ENCODE measurements at places on chromosomes 3 and 15. TPM values are rescaled to one million over a fixed set of nuclear protein-coding genes. Genes with fewer than 3 reads are reported as not detected.

DNA sequence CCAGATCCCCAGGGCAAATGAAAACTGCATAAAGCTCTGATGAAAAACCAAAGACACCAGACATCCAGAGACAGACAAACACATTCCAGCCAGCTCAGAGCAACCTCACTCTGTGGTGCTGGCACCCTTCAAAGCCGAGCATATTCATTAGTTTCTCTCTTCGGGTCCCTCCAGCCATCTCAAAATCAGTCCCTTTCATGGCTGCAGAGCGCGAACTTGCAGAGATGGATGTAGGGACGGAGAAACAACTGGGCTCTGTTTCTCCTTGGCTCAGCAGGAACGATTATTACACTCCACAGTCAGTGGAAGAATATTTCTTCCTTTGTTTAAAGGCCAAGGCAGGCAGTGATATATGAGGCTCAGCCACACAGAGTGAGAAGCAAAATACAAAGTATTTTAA lies 50.4 kb upstream of the SYN2 start:
- H3K4me3 ChIP-seq = no peak overlapping the region
- DNase-seq = no peak
- H3K36me3 ChIP-seq = no peaks in the 10 kb centered on the region
- H3K4me1 ChIP-seq = no peaks in the 10 kb centered on the region
- no peak overlapping the region for H3K27ac ChIP-seq
- peaks cover 6% of the 10 kb centered on the region for H3K27me3 ChIP-seq

GRCh38 chr15:82044373-82045178 lies 1.2 kb downstream of the MEX3B start:
- DNase-seq = peak; percentile 81
- peak overlapping the region; percentile 92 for H3K4me3 ChIP-seq
- peaks cover 7% of the 10 kb centered on the region for H3K4me1 ChIP-seq
- no peaks in the 10 kb centered on the region for H3K27me3 ChIP-seq

GRCh38 chr3:5184499-5184898 lies 3.0 kb upstream of the EDEM1 start:
- H3K4me1 ChIP-seq = no peaks in the 10 kb centered on the region
- peaks cover 4% of the 10 kb centered on the region for H3K36me3 ChIP-seq
- H3K4me3 ChIP-seq = no peak overlapping the region
- no peak overlapping the region for H3K27ac ChIP-seq

DNA sequence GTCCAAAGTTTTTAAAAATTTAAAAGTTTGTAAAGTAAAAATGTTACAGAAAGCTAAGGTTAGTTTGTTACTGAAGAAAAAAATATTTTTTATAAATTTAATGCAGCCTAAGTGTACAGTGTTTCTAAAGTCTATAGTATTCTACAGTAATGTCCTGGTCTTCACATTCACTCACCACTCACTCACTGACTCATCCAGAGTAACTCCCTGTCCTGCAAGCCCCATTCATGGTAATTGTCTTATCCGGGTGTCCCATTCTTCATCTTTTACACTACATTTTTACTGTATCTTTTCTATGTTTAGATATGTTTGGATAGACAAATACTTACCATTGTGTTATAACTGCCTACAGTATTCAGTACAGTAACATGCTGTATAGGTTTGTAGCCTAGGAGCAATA lies 36.7 kb upstream of the ATP10A start:
- peaks cover 13% of the 10 kb centered on the region for H3K4me1 ChIP-seq
- no peaks in the 10 kb centered on the region for H3K36me3 ChIP-seq
- no peak overlapping the region for H3K4me3 ChIP-seq
- no peaks in the 10 kb centered on the region for H3K27me3 ChIP-seq
- no peak overlapping the region for H3K27ac ChIP-seq

DNA sequence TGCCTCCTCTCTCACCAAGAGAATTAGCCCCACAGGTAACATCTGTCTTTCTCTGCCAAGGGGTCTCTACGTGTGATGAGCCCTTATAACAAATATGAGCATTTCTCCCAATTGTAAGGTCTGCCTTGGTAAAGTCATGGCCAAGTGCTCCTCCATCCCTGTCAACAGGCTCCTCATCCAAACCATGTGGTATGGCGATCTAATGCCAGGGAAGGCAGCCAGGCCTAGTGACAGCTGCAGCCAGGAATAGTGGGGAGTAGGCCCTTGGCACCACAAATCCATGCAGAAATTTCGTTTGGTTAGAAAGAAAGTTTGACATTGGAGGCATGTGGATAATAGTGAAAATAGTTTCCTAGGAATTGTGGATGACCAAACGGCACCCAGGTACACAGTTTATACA lies 4.7 kb upstream of the LRTM1 start:
- no peak overlapping the region for H3K27ac ChIP-seq
- H3K4me1 ChIP-seq = no peaks in the 10 kb centered on the region
- DNase-seq = no peak
- H3K36me3 ChIP-seq = no peaks in the 10 kb centered on the region
- H3K4me3 ChIP-seq = no peak overlapping the region

DNA sequence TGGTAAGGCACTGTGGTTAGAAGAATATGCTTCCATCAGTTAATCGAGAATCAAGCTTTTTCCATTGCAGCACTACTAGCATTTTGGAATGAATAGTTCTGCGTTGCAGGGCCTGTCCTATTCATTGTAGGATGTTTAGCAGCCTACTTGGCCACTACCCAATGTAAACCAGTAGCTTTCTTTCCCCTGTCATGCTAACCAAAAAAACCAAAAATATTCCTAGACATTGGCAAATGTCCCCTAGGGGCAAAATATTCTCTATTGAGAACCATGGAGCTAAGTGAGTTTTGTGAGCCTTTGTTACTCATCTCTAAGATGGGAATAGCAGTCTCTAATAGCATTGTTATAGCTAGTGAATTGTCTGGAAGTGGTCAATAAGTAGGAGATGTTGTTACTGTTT lies 187.2 kb downstream of the CADPS start:
- no peak overlapping the region for H3K4me3 ChIP-seq
- H3K27ac ChIP-seq = no peak overlapping the region
- no peaks in the 10 kb centered on the region for H3K36me3 ChIP-seq
- DNase-seq = no peak
- no peaks in the 10 kb centered on the region for H3K27me3 ChIP-seq

The SLC49A4 gene
- 12.2 TPM for total RNA-seq

The NAALADL2 gene
- 19.2 TPM for total RNA-seq

The TMEM158 gene
- 3.3 TPM for total RNA-seq

The SNX33 gene
- total RNA-seq = 12.7 TPM

The PML gene
- total RNA-seq = 10.3 TPM

All from IMR-90 (cell line).